NAMALWA (cell line): ENCODE measurements at places on chromosomes 3 and 15.

- no peak for DNase-seq
Measured at GRCh38 chr15:63605816-63606215, 8.6 kb downstream of the FBXL22 start.

GRCh38 chr3:119815716-119816115 is 33.8 kb downstream of the NR1I2 start:
- DNase-seq, result no peak

DNA sequence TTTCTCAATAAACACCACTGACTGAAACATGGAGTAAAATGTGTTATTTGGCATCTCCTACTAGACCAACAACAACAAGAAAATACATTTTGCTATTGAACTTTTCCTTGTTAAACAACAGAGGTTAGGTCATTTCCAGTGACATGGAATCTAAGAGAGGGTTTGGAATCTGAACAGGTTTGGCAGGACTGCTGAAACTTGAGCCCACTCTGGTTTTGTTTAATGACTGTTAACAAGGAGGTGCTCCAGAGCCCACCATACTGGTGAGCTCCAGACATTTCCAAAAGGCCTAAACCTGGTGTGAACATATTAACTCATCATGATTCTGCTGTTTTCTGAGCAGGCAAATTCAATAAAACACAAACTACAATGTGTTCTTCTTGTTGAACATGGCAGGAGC is 330.7 kb upstream of the TRIM42 start:
- DNase-seq, result no peak

GRCh38 chr3:67460841-67461510 is 193.4 kb downstream of the SUCLG2 start:
- DNase-seq, result no peak

GRCh38 chr3:49006408-49007067 is 653 bp upstream of the WDR6 start:
- DNase-seq, result no peak

GRCh38 chr3:143135150-143135549 is 15.6 kb downstream of the CHST2 start:
- no peak for DNase-seq

- no peak for DNase-seq
Measured at GRCh38 chr15:37576952-37577351, 357.5 kb upstream of the TMCO5A start.

DNA sequence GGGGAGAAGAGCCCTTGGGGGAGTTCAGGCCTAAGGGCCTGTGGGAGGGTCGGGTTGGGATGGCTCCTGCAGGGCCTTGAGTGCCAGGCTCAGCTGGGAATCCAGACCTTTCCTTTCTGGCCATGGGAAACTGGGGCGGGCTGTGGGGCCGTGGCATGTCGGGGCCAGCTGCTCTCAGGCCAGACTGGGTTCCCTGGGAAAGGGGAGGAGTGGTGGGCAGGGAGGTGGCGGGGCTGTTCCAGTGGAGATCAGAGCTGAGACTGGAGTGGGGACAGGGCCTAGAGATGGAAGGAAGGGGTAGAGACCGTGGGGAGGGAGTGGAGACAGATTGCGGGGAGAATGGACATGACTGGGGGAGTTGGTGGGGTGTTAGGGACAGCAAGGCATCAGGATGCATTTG is 20.3 kb downstream of the FBLN2 start:
- DNase-seq, result no peak

GRCh38 chr15:64249883-64250575 is 87.2 kb upstream of the PPIB start:
- no peak for DNase-seq

- no peak for DNase-seq
Measured at GRCh38 chr15:28044121-28044672, 54.9 kb downstream of the OCA2 start.

DNA sequence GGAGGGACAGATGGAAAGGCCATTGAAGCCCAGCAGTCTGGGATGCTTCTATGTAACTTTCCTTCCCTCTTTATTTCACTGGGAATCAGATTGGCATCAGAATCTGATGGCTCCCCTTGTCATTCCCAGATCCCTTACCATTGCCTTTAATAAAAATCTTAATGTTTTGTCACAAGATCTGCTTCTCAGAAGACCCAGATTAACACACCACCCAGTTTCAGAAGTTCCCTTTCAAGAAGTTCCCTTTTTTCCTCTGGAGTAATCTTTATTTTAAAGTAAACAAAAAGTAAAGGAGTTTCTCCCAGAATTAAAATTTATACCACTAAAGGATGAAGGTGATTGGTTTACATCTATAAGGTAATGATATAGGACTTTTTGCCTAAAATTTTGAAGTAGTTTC is 76.4 kb downstream of the UBR1 start:
- no peak for DNase-seq
